ENCODE measurements at places on chromosomes 6 and 20.

DNA sequence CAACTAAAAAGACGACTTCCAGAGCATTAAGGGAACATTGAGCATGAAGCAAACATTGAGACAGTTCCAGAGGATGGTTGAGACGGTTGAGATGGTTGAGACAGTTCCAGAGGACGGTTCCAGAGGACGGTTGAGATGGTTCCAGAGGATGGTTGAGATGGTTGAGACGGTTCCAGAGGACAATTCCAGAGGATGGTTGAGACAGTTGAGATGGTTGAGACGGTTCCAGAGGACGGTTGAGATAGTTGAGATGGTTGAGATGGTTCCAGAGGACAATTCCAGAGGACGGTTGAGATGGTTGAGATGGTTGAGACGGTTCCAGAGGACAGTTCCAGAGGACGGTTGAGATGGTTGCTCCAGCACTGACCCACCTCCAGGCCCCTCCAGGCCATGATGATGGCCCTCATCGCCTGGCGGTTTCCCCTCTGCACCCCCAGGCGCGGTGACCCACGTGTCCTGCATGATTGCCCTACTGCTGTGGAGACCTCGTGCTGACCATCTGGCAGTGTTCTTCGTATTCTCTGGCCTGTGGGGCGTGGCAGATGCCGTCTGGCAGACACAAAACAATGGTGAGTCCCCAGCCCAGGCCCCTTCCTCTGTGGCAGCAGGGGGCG is 16.3 kb downstream of the UNC93A start:
- no peak for DNase-seq

- DNase-seq: no peak
These were observed 25.3 kb upstream of the GPR63 start for GRCh38 chr6:96862560-96862959.

DNA sequence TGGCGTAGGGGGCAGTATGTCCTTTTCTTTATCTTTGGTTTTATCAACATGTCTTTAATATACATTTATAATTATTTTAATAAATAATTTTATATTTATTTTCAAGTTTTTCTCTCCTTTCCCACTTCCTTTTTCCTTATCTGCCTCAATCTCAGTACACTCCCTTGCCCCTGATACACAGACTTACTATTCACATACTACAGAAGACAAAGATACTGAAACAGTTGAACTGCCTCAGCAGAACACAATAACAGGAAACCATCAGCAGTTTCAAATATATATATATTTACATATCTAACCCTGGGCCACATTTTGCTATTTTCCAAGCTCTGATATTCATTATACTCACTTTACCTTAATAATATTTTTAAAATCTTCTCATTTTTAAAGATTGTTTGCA is 19.8 kb downstream of the IBTK start:
- DNase-seq: no peak

- no peak for DNase-seq
These were observed 28.9 kb downstream of the EIF2S2 start for GRCh38 chr20:34083137-34083536.

DNA sequence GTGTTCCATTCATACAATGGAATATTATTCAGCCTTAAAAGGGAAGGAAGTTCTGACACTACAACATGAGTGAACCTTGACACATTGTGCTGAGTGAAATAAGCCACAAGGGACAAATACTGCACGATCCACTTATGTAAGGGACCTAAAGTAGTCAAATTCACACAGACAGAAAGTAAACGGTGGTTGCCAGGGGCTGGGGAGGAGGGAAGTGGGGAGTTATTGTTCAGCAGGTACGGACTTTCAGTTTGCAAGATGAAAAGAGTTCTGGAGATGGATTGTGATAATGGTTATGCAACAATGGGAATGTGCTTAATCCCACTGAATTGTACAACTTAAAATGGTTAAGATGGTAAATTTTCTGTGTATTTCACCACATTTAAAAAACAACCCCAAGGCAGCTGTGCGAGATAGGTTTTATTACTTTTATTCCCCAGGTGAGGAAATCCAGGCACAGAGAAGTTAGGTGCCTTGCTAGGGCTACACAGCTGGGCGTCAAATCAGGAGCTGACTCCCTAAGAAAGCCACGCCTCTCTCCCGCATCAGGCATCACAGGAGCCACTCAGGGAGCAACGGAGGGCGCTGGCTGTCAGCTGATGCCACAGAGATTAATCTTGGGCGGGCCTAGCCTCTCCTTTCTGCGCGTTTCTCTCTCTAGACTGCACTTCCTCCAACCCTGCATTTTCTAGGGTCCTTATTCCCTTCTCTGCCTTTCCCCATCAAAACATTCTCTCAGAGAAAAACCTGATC is 9.3 kb upstream of the TRAF3IP2 start:
- no peak for DNase-seq

DNA sequence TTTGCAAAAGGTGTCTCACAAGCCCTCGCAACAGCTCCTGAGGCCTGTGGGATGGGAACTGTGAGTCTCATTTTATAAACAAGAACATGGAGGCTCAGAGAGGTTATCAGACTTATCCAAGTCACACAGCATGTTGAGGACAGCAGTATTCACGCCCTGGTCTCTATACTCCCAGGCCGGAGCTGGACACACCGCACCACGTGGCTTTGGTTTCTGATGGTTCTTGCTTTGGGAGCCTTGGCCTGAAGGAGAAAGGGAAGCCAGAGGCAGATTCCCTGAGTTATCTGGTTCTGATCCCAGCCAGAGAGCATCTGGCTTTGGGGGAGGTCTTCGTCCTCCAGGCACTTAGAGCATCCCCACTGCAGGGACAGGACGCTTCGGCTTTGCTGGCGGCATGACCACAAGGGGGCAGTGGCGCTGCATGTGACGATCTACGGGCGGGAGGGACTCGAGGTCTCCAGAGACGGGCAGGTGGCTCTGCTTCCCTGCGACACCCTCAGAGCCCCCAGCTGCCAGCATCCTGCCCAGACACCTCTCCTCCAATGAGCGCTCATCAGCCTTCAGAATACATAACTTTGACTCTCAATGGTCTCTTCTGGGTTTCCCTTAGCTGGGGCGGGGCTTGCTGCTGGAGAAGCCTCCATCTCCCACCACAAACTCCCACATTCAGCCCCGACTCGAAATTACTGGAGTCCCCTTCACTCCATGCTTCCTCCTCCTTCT is 51.4 kb upstream of the SAYSD1 start:
- DNase-seq: peak; percentile 88

- DNase-seq: peak; percentile 24
These were observed 108.0 kb upstream of the PDE7B start for GRCh38 chr6:135743476-135743875.

GRCh38 chr20:8183526-8183925 is 51.5 kb downstream of the PLCB1 start:
- DNase-seq: peak; percentile 14

- no peak for DNase-seq
These were observed 55.8 kb downstream of the CDH22 start for GRCh38 chr20:46252352-46253091.

GRCh38 chr6:14834851-14835530 is 410.9 kb upstream of the JARID2 start:
- DNase-seq: no peak

DNA sequence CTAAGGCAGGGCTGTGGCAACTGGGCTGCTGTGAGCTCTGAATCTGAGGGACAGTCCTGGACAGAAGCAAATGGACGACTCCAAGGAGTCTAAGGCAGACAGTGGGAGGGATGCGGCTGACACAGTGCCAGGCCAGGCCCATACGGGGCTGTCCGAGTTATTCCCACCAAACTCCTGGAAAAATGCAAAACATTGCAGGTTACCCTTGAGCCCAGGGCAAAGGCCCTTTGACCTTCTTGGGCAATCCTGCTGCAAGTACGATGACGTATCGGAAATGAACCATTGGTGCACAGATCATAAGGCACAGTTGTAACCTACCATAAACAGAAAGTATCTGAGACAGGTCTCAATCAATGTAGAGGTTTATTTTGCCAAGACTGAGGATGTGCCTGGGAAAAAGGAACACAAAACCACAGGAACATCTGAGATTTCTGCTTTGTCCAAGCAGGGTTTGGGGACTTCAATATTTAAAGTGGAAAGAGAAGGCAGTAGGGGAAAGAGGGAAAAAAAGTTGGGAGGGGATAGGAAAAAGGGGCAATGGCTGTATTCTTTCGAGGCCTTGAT is 118.9 kb downstream of the DACT2 start:
- DNase-seq: peak; percentile 6
